ENCODE measurements at places on chromosomes 7 and 10. TPM values are rescaled to one million over a fixed set of nuclear protein-coding genes. Genes with fewer than 3 reads are reported as not detected.

The POLR2J2 gene
- 3.6 TPM for total RNA-seq

The ZNF316 gene
- total RNA-seq = 13.4 TPM

The CDHR3 gene
- total RNA-seq = 7.9 TPM

The ANKRD2 gene
- total RNA-seq = 6.4 TPM

The TMEM140 gene
- 5.4 TPM for total RNA-seq

The TFEC gene
- total RNA-seq = 2.2 TPM

The GNGT1 gene
- not detected for total RNA-seq

The SFTPA1 gene
- not detected for total RNA-seq

The HOXA7 gene
- 1.5 TPM for total RNA-seq

The LRRN3 gene
- total RNA-seq = 2.5 TPM

The OR13A1 gene
- total RNA-seq = 0.10 TPM

The ANXA8L1 gene
- total RNA-seq = 51.0 TPM

The TRIM50 gene
- total RNA-seq = 0.20 TPM

The SAMD9L gene
- 7.6 TPM for total RNA-seq

The DOCK1 gene
- total RNA-seq = 80.8 TPM

The FAM237B gene
- not detected for total RNA-seq

The GPR146 gene
- total RNA-seq = 9.3 TPM

The MEIG1 gene
- not detected for total RNA-seq

The PCLO gene
- 3.8 TPM for total RNA-seq

GRCh38 chr10:48215486-48216203 is 58.9 kb downstream of the FRMPD2 start:
- no peak for DNase-seq

DNA sequence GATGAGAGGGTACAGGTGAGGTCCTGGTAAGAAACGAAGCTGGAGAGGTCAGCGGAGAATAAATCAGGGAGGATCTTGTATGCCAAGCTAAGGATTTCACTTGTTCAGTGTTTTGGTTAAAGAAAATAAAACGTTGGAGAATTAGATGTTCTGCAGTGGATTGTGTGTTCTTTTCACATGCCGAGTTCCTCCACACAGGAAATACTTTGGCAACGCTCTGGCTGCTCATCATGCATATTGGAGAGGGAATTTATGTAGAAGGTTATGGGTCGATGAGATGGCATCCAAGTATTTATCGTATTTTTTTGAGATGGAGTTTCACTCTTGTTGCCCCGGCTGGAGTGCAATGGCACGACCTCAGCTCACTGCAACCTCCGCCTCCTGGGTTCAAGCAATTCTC is 11.0 kb downstream of the RPS24 start:
- DNase-seq = no peak

DNA sequence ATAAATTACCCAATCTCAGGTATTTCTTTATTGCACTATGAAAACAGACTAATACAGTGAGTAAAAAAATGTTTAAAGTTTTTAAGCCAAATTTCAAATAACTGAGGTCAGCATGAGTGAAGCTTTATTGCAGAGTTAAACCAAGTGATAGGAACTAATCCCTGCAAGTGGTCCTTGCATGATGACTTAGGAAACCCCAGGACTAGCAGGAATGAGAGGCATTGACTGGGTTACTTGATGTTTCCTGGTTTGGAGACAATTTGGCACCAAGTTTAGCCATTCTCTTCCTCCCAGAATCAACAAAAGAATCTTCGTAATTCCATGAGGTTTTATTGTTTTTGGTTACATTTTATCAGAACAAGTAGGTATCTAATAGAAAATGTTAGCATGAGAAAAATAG is 194.2 kb downstream of the BICC1 start:
- DNase-seq = no peak

DNA sequence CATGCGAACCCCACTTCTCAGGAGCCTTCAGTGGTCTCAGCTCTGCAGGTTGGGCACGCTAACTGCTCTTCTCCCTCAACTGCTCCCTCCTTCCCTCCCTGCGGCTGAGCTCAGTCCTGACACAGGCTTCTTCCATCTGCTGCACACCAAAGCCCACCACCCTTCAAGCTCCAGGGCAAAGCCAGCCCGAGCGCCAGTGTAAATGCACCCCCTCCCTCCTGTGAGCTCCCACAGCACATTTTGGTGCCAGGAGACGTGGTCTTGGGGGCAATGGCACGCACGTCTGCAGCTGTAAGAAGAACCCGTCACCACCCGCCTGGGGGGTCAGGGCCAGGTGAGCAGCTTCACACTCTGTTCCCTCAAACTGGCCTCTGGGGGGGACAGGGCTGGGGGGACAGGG is 15.9 kb downstream of the VIPR2 start:
- no peak for DNase-seq

- no peak for DNase-seq
These were observed 79.8 kb upstream of the PDE1C start for GRCh38 chr7:32150039-32150438.

DNA sequence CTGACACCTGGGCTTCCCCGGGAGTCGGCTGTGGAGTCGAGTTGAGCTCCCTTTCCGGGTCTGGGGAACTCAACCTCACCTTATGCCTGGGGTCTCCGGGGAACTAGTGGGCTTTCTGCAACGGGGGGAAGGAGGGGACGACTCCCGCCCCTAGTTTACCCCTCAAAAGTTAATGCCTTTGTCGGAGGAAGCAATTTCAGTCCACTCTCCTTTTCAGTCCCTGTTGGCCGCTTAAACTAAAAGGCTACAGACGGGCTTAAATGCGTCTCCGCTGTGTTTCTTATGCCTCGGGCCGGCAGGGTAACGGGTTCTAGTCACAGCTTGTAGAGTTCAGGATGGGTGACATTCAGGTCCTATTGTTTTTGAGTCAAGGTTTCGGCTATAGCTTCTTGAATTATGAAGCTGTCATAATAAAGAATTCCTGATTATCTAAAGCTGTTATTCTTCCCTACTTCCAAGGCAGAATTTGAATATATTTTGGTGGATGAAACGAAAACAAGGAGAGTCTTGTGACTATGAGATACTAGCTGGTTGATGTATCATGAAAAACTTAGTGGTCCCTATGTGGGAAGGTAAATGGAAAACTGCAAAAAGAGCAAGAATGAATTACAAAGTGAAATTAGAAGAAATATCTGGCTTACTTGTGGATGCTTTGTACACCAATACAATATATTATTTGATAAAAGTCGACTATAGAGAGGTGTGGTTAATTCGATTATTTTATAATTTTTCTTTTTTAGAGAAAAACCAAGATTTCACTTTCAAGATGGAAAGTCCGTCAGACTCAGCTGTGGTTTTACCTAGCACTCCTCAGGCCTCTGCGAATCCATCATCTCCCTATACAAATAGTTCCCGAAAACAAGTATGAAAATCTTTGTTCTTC is 495 bp downstream of the SFR1 start:
- no peak for DNase-seq

DNA sequence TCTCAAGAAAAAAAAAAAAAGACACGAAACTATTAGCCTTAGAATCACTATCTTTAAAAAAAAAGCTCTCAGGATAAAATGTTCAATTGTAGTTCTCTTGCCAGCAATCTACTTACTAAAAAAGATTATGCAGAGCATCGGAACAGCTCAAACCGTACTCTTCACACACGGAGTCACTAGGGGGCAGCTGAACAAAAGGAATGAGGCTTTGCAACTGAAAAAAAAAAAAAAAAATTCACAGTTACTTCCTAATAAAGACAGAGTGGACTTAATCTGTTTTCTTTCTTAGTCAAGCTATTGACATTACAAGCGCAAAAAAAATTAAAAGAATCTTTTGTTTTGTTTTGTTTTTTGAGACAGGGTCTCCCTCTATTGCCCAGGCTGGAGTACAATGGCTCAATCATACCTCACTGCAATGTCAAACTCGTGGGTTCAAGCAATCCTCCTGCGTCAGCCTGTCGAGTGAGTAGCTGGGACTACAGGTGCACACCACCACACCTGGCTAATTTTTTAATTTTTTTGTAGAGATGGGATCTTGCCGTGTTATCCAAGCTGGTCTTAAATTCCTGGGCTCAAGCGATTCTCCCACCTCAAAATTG is 11.5 kb downstream of the PMS2 start:
- DNase-seq = peak; percentile 31

- DNase-seq = no peak
These were observed 365.9 kb downstream of the INHBA start for GRCh38 chr7:41336981-41337380.

GRCh38 chr7:42389697-42390096 is 152.7 kb upstream of the GLI3 start:
- peak; percentile 38 for DNase-seq

GRCh38 chr7:102284399-102284798 is 2.3 kb upstream of the SH2B2 start:
- no peak for DNase-seq

- peak; percentile 9 for DNase-seq
These were observed 36.7 kb downstream of the PFKFB3 start for GRCh38 chr10:6239213-6239991.

- peak; percentile 93 for DNase-seq
These were observed 68.8 kb upstream of the RSU1 start for GRCh38 chr10:16886031-16886430.

DNA sequence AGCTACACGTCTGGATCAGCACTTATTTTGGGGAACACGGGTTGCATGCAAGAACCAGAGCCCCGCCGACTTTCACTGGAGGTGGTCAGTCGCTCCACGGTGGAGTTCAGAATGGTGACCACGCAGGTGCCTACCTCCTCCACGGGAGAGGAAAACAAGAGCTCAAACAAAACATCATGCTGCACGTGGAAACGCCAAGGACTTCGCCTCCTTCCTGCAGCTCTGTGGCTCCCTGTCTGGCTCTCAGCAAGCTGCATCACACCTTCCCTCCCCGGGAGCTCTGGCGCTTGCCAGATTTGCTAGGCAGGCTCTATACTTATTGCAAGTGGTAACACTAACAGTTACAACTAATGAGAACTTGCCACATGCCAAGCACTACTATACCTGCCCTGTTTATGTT is 26.0 kb downstream of the GSDME start:
- no peak for DNase-seq

- DNase-seq = no peak
These were observed 7.5 kb downstream of the RASGEF1A start for GRCh38 chr10:43259213-43259991.

GRCh38 chr10:29109707-29110571 is 178.9 kb upstream of the LYZL1 start:
- no peak for DNase-seq

- no peak for DNase-seq
These were observed 16.2 kb upstream of the LRRC17 start for GRCh38 chr7:102896585-102896984.

DNA sequence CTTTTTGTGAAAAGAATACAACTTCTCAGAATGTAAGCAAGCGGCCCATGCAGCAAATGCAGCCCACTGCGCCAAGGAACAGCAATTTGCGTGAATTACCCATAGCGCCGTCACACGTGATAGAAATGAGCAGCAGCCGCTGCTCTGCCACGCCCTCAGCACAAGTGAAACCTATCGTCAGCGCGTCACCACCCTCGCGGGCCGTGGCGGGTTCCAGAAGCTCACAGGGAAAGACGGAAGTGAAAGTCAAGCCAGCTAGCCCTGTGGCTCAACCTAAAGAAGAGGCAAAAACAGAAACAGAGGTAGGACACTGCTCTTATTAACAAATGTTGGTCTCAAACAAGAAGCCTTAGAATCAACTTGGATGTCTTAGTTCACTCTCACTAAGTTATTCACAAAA is 70.5 kb downstream of the SHH start:
- DNase-seq = no peak

- no peak for DNase-seq
These were observed 108.7 kb downstream of the DOCK1 start for GRCh38 chr10:127013691-127014473.

DNA sequence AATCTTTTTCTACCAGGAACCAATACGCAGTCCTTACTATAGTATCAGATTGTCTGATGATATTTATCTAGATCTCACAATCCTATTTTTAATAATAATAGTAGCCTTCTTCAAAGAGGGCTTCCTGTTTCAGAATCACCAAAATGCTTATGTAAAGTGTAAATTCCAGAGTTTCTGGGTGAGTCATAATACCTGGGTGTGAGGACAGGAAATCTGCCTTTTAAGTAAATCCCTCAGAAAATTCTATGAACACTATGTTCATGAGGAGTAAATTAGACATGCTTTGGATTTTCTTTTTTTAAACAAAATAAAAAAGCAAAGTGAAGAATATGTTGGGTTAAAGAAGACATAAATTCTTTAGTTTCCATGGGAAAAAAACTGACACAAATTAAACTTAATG is 20.5 kb downstream of the DKK1 start:
- no peak for DNase-seq

DNA sequence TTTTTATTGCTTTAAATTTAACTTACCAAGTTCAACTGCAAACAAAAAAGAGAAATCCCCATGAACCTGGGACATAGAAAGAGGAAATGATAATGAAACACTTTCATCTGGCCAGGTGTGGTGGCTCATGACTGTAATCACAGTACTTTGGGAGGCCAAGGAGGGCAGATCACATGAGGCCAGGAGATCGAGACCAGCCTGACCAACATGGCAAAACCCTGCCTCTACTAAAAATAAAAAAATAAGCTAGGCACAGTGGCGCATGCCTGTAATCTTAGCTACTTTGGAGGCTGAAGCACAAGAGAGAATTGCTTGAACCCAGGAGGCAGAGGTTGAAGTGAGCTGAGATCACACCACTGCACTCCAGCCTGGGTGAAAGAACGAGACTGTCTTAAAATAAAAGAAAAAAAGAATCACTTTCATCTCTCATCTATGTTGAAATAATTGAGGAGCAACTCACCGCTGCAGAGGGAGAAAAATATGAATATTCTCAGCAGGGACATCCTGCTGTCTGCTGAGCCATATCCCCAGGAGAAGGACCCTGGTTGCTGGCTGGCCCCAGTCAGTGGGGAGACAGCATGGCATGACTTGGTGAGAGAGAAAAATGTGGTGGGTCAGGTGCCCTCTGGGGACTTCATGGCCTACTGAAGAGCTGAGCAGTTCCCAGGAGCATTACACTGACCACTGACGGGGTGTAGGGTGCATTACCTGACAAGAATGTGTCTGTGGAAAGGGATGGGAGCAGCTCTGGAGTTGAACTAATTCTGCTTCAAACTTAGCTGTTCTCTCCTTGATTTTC is 22.8 kb upstream of the TARP start:
- no peak for DNase-seq

DNA sequence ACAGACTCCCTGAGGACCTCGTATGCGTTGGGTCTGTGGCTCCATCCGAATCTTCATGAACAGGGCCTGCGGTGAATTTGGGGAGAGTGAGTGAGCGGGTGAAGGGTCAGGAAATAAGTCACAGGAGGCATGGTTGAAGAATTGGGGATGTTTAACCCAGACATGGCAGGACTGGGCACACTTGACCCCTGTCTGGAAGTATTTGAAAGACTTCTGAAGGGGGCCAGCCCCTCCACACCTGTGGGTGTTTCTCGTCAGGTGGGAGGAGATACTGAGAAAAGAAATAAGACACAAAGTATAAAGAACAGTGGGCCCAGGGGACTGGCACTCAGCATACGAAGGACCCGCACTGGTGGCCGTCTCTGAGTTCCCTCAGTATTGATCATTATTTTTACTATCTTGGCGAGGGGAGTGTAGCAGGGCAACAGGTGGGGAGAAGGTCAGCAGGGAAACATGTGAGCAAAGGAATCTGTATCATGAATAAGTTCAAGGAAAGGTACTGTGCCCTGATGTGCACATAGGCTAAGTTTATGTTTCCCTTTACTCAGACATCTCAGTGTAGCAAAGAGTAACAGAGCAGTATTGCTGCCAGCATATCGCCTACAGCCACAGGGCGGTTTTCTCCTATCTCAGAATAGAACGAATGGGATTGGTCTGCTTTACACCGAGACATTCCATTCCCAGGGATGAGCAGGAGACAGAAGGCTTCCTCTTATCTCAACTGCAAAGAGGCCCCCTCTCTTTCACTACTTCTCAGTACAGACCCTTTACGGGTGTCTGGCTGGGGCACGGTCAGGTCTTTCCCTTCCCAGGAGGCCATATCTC is 38.2 kb upstream of the PFKFB3 start:
- no peak for DNase-seq

GRCh38 chr10:110273474-110273873 is 31.2 kb downstream of the SMNDC1 start:
- DNase-seq = peak; percentile 62
